ENCODE measurements at places on chromosomes 1 and 21.
A peak's percentile ranks its signal among the peaks of the same experiment; 100 is the strongest.

DNA sequence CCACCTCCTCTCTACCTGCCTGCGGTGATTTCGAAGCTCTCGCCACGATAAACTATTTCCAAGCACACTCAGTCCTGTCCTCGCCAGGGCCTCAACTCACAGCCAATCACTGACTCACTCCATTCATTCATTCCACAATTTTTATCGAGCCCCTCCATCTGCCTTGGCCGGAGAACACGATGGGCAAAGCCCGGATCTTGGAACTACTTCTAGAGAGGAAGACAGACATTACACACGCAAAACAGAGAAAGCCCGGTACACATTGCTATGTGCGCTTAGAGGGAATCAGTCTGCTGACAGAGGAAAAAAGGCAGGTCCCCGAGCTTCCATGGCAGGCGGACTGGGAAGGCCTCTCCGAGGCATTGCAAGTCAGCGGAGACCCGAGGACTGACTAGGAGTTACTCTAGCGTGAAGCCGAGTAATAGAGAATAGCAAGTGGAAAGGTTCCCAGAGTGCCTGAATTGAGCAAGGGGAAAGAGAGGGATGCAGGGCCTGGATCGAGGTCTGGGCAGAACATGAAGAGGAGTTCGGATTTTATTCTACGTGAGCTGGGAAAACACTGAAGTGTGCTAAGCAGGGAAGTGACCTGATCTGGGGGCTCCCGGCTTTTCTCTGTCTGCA lies 54.2 kb upstream of the DNAJC6 start:
- DNase-seq = no peak

DNA sequence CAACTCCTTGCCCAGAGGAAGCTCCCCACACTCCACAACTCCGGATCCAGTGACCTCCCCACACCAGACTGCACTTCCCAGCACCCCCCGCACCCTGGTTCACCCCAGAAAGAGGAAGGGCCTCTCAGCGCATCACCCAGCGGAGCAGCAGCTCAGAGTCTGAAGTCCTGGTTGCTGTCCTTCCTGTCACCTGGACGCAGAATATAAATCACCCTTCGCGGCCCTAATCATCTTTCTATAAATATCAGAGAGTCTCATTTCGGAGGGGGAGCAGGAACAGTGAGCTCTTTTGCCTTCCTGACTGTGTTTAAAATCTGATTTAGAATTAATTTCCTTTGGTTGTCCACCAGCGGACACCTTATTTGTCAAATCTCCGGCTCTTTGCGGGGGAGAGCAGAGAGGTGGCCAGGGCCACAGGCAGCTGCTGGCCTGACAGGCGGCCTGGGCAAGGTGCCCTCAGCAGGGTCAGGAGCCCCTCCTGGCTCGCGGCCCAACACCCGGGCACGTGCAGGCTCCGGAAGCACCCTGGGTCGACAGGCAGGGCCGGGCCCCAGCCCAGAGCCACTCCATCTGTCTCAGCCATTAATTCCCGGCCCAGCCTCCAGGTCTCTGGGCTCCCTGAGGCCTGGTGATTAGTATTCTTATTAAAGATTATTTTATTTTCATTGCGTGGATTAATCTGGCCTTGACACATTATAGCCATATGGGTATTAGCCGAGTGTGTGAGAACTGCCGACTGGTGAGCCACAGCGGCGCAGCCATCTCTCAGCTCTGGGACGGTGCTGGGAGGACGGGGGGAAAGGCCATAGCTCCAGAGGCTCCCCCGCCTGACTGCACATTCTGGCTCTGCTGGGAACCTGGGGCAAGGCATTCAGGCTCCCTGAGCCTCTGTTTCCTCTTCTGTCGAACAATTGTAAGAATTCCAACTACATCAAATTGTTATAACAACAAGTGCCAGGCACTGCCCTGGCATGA lies 19.7 kb downstream of the EPHA8 start:
- no peak for DNase-seq

- no peak for DNase-seq
These were observed 27.2 kb upstream of the TSPEAR start for GRCh38 chr21:44738621-44739020.

GRCh38 chr1:48207131-48207530 lies 15.4 kb upstream of the SLC5A9 start:
- no peak for DNase-seq

DNA sequence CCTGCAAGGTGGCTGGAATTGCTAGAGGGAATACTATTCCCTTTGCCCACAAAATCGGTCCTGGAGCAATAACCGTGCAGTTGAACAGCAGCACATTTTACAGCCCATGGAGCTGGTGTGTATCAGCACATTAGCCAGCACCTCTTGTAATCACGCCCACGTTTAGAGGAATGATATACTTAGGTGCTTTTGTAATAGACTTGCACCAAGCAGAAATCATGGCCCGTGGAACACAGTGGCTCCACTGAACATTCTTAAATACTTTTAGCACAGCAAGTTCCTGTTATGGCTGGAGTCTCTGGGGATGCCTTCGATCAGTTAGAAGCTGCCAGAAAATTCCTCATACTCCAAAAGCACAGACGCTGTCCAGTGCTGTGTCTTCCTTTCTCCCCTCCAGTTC lies 218.1 kb upstream of the FAM78B start:
- DNase-seq = no peak

DNA sequence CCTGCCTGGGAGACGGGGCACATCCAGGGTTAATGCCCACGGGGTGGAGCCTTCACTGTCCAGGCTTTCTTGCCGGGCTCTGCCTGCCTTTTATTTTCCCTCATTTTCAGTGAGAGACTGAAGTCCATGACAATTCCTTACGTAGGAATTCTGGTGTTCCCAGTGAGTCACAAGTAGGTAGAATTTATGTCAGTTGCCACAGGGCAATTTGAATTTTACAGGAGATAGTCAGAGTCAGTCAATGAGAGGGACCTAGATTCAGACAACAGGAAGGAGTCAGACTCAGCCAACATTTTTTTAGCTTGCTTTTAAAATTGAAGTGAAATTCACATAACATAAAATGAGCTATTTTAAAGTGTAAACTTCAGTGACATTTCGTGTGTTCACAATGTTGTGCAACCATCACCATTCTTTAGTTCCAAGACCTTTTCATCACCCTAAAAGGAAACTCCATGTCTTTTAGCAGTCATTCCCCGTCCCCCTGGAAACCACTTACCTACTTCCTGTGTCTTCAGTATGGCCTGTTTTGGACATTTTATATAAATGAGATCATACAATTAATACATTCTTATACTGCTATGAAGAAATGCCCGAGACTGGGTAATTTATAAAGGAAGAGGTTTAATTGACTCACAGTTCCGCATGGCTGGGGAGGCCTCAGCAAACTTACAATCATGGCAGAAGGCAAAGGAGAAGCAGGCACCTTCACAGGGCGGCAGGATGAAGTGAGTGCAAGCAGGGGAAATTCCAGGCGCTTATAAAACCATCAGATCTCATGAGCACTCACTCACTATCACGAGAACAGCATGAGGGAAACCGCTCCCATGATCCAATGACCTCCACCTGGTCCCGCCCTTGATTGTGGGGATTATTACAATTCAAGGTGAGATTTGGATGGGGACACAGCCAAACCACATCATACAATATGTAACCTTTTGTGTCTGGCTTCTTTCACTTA lies 14.6 kb downstream of the AJAP1 start:
- no peak for DNase-seq

DNA sequence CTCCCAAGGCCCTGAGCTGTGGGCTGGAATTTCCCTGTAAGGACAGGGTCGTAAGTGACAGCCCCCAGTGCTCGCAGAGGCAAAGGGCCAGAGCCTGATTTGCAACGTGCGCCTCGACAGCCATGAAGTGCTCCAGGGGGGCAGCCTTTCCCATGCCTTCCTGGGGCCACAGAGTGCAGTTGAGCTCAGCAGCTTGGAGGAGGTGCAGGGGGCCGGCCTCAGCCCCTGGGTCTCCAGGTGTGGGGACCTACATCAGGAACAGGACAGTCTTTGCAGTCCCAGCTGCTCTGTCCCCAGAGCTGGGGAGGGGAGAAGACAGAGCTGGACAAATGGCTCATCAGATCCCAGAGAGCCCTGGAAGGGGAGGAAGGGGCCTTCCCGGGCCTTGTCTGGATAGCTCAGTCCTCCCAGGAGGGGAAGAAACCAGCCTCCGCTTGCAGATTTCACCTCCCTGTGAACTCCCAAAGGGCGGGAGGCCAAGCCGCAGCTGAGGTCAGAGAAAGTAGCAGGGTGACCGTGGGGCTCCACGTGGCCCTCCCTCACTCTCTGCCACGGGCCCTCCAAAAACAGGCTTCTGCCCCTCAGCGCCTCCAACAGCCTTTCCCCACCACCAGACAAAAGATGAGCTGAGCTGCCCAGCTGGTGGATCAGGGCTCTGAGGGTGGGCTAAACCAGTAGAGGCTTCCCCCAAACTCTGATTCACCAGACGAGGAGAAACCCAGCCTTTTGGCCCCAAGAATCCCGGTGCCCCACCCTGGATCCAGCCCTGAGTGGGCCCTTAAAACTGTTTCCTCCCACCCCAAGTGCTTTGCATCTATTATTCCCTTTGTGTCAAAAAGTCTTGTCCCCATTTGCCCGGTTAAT lies 76.5 kb downstream of the DHRS3 start:
- DNase-seq = peak; percentile 62

DNA sequence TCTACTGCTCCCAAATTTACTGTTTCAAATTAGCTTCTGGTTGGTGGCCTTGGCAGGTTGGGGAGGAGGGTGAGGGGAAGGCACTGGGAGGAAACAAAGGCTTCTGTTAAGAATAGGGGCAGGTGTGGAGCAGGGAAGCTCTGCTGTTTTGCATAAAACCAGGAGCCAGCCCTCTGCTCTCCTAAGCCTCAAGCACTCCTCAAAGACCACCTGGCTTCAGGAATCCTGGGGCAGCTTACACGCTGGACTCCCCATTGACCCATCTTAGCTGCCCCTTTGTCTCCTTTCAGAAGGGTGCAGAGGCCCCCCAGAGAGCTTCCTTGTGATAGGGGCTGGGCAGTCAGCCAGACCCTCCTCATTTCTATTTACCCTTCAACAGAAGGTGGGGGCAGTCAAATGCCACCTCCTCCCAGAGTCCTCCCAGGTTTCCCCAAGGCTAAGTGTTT lies 11.5 kb upstream of the DHRS3 start:
- DNase-seq = no peak

All from NCI-H226 (cell line).